Stimulated activated CD4-positive, alpha-beta T cell treated with anti-CD3 and anti-CD28 coated beads, Interleukin-2, amount 100 ng/mL, for 48 hours (primary cell): ENCODE measurements at places on chromosomes 12 and 14.

GRCh38 chr14:77052281-77053044 lies 24.0 kb upstream of the IRF2BPL start:
- DNase-seq, result no peak

- DNase-seq, result no peak
Observed at GRCh38 chr14:64569138-64569631, 19.4 kb downstream of the PPP1R36 start.

DNA sequence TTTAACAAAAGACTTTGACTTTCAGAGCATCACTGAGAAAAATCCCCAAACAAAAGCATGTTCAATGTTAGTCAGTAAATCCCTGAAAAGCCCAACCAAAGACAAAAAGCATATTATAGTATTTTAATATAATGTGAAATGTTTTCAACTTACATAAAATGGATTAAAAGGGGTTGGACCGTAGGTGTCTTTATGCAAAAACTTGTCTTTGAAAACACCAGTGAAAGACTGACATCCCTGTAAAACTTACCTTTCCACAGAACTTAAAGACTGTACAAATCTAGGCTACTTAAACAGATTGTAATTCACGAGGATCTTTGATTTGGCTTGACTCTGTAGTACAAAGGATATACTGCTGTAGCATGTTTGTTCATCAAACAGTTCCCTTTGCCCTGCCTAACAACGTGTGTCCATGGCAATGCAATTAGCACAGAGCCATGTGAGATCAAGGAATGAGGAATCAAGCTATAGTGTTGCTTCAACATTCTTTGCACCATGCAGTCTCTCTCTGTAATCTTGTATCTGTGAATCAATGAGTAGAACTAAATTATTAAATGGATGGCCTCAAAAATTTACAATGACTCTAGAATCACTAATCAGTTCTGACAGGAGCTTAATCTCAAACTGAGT lies 138.5 kb upstream of the SYT1 start:
- no peak for DNase-seq

DNA sequence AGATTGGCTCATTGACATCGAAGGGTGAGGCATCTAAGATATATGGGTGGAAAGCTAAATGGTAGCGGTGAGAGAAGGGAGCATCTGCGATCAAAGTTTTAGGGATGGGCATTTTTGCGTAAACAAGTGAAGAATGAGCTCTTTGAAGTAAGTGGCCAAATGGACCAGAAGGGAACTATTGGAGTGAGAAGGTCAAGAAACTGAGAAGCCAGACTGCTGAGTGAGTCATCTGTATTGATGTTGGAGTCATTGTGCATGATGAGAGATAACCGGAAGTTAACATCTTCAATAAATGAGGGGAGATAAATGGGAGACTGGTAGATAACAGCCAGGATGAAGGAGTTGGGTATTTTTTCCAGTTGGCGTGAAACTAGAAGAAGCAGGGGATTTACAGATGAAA lies 271.9 kb upstream of the PDE3A start:
- DNase-seq, result no peak

DNA sequence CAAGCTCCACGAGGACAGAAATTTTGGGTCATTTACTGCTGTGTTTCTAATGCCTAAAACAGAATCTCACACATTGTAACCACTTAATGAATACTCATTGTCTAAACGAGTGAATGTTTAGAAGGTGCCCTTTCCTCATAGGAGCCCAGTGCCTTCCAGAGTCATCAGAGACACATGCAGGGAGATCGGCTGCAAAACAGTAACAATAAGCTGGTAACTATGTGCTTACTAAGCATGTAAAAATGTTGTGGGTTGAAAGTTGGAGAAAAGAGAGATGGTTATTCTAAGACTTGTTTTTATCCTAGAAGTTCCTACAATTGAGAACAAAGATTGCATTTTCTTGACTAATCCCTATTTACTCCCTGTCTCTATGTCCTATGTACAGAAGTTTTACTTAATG lies 7.4 kb downstream of the TESPA1 start:
- DNase-seq, result no peak

GRCh38 chr14:24965934-24966578 lies 83.9 kb downstream of the STXBP6 start:
- no peak for DNase-seq

DNA sequence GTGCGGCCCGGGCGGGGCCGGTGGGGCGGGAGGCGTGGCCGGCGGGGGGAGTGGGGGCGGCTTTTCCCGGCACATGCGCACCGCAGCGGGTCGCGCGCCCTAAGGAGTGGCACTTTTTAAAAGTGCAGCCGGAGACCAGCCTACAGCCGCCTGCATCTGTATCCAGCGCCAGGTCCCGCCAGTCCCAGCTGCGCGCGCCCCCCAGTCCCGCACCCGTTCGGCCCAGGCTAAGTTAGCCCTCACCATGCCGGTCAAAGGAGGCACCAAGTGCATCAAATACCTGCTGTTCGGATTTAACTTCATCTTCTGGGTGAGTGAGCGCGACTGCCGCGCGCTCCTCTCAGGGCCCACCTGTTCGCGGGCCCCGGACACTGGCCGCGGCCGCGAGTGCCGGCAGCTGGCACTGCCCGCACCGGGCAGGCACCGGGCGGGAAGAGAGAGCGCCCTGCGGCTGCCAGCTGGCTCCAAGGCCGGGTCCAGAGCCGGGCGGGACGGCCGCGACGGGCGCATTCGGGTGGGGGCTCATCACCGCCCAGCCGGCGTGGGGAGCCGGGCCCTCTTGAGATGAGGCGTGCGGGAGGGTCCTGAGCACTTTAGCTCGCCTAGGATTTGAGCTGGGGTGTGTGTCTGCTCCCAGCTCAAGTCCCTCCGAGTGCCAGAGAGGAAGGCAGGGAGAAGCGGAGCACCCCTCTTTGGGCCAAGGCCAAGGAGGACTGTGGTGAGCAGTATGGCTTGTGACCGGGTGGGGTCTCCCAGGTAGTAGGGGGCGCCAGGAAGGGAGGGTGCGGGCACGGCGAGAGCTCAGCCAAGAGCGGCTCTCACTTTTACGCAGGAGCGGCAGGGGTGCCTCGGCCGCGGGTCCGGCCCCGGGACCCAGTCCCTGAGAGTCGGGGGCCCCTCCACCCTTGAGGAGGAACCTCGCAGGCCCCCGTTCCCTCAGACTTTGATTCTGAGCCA lies at the start of gene CD9:
CD9 (plus strand) TSS at position 145 of the 957 bp plus-strand sequence; CDS start at position 245, 100 bp downstream.
- no peak for DNase-seq

DNA sequence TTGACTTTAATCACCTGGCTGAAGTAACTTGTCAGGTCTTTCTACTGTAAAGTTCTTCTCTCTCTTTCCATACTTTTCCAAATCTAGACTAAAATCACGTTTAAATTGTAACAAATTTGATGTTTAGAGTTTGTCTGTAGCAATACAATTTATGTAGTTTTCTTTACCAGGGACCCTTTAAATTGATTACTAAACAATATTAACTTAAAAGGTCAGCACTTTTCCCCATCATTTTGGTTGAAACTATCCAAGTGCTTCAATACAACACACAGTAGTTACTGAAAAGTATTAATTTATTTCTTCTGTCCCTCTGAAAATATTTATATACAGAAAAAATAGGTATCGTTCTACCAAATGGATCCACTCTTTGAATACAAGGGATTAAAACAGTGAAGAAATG lies 350.8 kb downstream of the SLC16A7 start:
- DNase-seq, result no peak

DNA sequence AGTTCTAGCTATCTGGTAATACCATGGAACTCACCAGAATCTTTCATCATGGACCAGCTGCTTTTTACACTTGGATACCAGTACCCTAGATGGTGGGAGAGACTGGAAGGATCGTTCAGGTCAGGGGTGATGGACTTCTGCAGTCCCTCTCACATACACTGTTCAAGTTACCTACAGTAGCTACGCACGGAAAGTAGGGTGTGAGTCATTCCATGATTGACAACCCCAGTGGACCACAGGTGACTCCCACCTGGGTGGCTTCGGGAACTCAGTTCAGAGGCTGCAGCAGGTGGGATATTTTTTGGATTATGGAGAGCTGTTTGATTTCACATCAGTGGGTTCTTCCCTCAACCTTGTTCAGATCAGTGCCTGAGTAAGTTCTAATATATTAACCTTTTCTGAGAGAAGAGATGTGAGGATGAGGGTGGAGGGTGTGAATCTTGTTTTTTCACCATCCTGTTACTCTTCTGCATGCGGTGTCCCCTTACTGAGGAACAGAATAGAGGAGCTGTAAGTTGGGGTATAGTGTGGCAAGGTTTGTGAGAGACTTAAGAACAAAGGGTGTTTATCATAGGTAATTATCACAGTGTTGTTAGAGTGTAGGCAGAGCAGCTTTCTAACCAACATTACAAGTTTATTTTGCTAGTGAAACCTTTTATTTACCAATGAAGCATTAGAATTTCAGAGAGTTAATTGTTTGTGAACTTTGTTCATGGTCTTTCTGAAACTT lies 39.6 kb downstream of the PRKCH start:
- DNase-seq, result no peak

DNA sequence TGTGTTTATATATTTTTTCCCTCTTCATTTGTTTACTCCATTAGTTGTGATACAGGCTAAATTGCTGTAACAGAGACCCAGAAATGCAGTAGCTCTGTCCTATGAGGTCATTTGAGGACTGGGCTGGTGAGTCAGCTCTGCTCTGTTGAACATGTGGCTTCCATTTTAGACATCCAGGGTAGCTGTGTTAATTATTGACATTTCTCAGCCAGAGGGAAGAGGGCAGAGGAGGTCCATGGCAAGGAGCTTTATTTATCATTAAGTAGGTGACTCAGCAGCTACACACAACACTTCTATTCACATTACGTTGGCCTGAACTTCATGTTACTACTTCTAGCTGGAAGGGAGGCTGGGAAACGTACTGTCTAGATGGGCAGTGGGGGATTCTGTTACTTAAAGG lies 85.4 kb downstream of the PTCSC3 start:
- DNase-seq, result no peak

DNA sequence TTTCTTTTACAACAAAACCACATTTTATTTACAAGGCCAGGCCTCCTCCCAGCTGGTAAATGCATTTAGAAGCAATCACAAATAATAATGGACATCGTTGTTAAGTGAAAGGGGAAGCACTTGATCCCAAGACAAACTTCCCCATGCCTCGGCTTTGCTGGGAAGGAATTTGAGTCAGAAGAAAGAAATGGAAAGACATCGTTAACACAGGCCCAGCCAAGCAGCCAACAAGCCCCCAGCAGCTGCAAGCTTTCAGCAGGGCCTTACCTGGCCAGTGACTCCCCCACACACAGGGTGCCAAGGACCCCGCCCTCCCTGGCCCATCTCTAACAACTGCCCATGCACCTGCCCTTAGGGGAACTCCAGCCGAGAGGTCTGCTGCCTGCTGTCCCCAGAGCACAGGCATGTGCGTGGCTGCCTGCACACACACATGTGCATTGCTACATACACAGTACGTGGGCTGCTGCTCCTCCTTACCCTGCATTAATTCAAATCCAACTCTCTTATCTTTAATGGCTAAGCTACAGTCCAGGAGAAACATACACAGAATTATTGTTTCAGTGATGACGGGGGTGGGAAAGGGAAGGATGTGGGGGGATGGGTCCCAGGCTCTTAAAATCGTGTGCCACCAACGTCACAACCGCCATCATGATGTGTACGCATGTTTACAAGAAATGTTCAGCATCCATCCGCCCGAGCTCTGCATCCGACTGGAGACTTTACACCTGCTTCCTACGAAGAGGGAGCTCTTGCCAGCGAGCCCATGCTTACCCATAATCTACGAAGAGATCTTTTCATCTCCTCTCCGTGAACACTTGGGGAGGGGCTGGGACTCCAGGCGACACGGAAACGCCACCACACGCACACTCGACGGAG lies 9.8 kb downstream of the BCL11B start:
- DNase-seq, result no peak

DNA sequence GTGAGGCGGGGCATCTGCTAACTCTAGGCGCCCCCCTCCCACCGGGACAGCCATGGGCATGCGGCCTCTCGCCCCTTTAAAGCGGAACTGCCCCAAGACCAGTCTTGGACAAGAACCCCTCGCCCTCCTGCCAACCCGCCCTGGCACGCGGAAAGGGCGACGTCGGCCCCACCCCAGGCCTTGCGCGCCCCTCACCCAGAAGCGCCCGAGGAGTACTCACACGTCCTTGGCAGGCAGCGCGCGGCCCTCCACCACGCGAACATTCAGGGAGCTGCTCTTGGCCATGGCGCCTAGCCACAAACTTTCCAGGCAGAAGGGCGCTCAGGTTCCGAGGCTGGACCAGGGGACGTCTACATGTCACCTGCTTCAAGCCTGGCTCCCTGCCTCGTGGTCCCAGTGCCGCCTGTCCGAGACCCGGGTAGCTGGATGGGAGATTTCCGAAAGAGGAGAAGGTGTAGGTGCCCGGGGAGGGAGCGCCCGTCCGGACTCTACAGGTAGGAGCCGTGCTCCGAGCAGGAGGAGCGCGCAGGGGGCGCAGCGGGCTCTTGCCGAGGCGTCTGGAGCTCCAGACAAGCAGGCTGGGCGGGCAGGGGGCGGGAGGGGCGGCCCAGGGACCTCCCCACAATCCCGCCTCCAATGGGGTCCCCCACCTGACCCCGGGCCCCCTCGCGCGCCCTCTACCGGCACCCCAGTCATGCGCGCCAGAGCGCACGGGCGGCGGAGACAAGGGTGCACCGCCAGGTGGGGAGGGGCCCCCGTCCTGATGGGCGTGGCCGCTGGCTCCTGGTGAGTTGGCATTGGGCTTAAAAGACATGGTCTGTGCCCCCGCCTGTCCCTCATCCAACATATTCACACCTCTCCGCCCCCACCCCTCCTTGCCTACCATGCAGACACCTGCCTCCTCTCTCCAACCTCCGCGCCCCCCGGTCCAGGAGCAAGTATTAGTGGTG lies at the start of gene RASAL1:
RASAL1 (minus strand) TSS at position 584 of the 950 bp plus-strand sequence; CDS start at position 285, 299 bp downstream.
- peak; percentile 90 for DNase-seq

DNA sequence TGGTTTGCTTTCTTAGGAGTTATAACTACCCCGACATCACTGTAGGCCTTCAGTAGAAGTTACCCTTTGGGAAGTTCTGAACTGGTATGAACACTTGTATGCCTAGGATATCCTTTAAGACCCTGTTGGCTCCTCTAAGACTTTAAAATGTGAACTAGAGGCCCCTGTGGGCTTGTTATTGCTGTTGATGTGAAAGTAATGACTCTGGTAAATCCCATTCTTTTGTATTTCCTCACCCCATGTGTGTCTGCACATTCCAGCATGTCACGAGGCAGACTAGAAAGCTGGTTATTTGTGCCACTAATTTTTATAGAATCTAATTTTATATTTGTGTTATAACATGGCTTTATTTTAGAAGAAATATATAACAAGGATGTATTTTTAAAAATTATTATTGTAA lies 48.9 kb downstream of the SERPINA10 start:
- DNase-seq, result no peak
